Upper lobe of right lung (tissue), 1 donor: ENCODE measurements at places on chromosomes 1 and 21. TPM values are rescaled to one million over a fixed set of nuclear protein-coding genes. Genes with fewer than 3 reads are reported as not detected.

- DNase-seq = no peak
- no peaks in the 10 kb centered on the region for H3K36me3 ChIP-seq
- no peak overlapping the region for H3K4me3 ChIP-seq
- H3K27ac ChIP-seq = no peak overlapping the region
- H3K4me1 ChIP-seq = no peaks in the 10 kb centered on the region
Observed at GRCh38 chr1:88302843-88303486, 381.1 kb upstream of the PKN2 start.

GRCh38 chr1:119222271-119222670 is 81.8 kb upstream of the WARS2 start:
- H3K4me1 ChIP-seq = no peaks in the 10 kb centered on the region
- H3K27me3 ChIP-seq = no peaks in the 10 kb centered on the region
- no peak overlapping the region for H3K27ac ChIP-seq

GRCh38 chr1:12617511-12617900 is 504 bp downstream of the DHRS3 start:
- DNase-seq = no peak
- peak overlapping the region; percentile 85 for H3K4me3 ChIP-seq
- H3K27ac ChIP-seq = peak overlapping the region; percentile 93
- peaks cover 37% of the 10 kb centered on the region for H3K4me1 ChIP-seq

- H3K36me3 ChIP-seq = no peaks in the 10 kb centered on the region
- DNase-seq = no peak
- no peaks in the 10 kb centered on the region for H3K4me1 ChIP-seq
- H3K27me3 ChIP-seq = no peaks in the 10 kb centered on the region
- H3K4me3 ChIP-seq = no peak overlapping the region
Observed at GRCh38 chr1:170734412-170735175, 70.7 kb downstream of the PRRX1 start.

- peaks cover 46% of the 10 kb centered on the region for H3K4me1 ChIP-seq
- peak overlapping the region; percentile 95 for H3K27ac ChIP-seq
- H3K4me3 ChIP-seq = peak overlapping the region; percentile 80
Observed at GRCh38 chr21:46286648-46287002, 483 bp downstream of the YBEY start.

GRCh38 chr21:39631842-39632562 is 19.3 kb downstream of the B3GALT5 start:
- H3K4me3 ChIP-seq = no peak overlapping the region
- H3K27ac ChIP-seq = no peak overlapping the region
- no peak for DNase-seq
- H3K4me1 ChIP-seq = no peaks in the 10 kb centered on the region

GRCh38 chr1:209662879-209663327 is 10.7 kb upstream of the LAMB3 start:
- no peaks in the 10 kb centered on the region for H3K36me3 ChIP-seq
- no peaks in the 10 kb centered on the region for H3K27me3 ChIP-seq
- no peak for DNase-seq

Gene C1orf74
- total RNA-seq = 0.96 TPM

Gene GJA9
- total RNA-seq = not detected

GRCh38 chr1:169890761-169891538 is 2.7 kb downstream of the SCYL3 start:
- H3K4me1 ChIP-seq = peaks cover 27% of the 10 kb centered on the region
- no peaks in the 10 kb centered on the region for H3K27me3 ChIP-seq
- no peak overlapping the region for H3K4me3 ChIP-seq
- H3K27ac ChIP-seq = peak overlapping the region; percentile 28

Gene ZNF326
- total RNA-seq = 18.0 TPM

- no peak for DNase-seq
- no peaks in the 10 kb centered on the region for H3K36me3 ChIP-seq
- no peaks in the 10 kb centered on the region for H3K27me3 ChIP-seq
- no peak overlapping the region for H3K27ac ChIP-seq
- H3K4me3 ChIP-seq = no peak overlapping the region
- H3K4me1 ChIP-seq = no peaks in the 10 kb centered on the region
Observed at GRCh38 chr21:29670228-29670627, 269.6 kb downstream of the GRIK1 start.

Gene SPRR3
- total RNA-seq = not detected

DNA sequence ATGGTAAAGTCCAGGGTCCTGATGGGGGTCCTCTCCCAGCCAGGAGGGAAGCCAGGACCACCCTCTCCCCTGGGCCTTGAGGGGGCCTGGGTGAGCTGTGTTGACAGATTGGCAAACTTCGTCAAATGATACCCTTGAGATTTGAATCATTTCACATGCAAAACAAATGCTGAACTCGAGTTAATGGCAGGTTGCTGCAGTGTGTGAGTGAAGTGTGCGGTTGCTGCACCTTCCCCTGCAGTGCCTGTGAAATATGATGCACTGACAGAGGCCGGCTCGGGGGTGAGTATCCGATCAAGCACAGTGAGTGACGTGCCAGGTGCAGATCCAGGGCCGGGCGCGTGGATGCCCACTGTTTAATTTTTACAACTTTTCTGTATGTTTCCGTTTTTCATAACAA is 5.7 kb upstream of the KRTAP12-1 start:
- H3K4me3 ChIP-seq = no peak overlapping the region
- no peak overlapping the region for H3K27ac ChIP-seq
- H3K36me3 ChIP-seq = no peaks in the 10 kb centered on the region
- no peaks in the 10 kb centered on the region for H3K27me3 ChIP-seq
- H3K4me1 ChIP-seq = no peaks in the 10 kb centered on the region

DNA sequence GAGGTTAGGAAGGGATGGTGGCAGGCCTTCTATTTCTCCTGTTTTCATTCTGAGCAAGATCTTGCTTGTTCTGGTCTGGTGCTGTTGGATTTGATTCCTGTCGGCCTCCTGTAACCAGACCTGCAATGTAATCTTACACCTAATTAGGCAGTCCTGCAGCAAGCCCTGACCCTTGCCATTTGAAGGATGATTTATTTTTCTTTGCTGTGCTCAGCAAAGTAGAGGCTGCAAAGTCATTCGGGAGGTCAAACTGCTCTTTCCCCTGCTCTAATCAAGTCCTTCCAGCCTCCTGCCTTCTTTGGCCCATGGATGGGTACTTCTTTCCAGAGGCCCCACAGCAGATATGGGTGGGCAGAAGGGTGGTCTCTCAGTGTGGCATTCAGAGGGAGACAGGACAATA is 417.7 kb upstream of the USP24 start:
- no peak overlapping the region for H3K27ac ChIP-seq
- H3K4me3 ChIP-seq = no peak overlapping the region
- DNase-seq = no peak
- H3K27me3 ChIP-seq = no peaks in the 10 kb centered on the region
- H3K36me3 ChIP-seq = no peaks in the 10 kb centered on the region

Gene SERTAD4
- 3.4 TPM for total RNA-seq
